Inflammatory macrophage treated with lipopolysaccharide for 1 hour (primary cell): ENCODE measurements at places on chromosomes 11 and 22.
A peak's percentile ranks its signal among the peaks of the same experiment; 100 is the strongest.

DNA sequence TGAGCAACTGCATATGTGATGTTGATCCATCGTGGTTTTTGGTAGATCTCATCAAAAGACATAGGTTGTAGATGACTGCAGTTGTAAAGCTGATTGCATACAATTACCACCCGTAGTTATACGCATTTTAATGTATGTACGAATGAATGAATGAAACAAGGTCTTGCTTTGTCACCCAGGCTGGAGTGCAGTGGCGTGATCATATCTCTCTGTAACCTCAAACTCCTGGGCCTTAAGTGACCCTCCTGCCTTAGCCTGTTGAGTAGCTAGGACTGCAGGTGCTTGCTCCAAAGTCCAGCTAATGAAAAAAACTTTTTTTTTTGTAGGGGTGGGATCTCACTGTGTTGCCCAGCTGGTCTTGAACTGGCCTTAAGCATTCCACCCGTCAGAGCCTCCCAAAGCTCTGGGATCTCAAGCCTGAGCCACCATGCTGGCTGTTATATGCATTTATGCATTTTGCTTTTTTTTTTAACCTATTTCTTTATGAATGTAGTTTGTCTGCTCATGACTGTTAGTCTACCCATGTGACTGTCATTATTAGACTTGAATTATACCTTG lies 53.5 kb downstream of the PPP6R3 start:
- no peak for DNase-seq

- no peak for DNase-seq
Measured at GRCh38 chr11:25272214-25272613, 775.4 kb downstream of the LUZP2 start.

GRCh38 chr11:69393865-69394233 lies 87.6 kb upstream of the LINC01488 start:
- DNase-seq, result no peak

- no peak for DNase-seq
Measured at GRCh38 chr11:45662665-45663485, 2.5 kb downstream of the CHST1 start.

DNA sequence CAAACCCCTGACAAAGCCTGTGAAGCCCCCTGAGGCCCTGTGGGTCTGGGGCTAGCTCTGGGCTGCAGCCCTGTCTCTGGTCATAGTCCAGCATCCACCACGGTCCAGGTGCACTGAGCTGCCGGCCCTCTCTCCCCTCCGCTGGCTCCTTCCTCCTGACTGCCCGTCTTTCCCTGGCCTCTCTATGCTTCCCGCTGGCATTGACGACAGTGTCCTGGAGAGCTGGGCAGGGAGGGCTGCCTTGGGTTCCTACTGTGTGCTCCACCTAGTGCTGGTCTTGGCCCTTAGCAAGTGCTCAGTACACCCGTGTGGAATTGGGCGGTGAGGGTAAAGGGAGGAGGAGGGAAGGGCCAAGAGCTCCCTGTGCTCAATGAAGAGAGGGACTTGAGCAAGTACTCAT lies 868 bp upstream of the MYEOV start:
- DNase-seq, result no peak

- DNase-seq, result no peak
Measured at GRCh38 chr22:30254314-30254713, 7.8 kb upstream of the LIF start.

- DNase-seq, result no peak
Measured at GRCh38 chr11:112050721-112051120, 23.1 kb downstream of the PIH1D2 start.

- no peak for DNase-seq
Measured at GRCh38 chr11:98600786-98601773, 419.7 kb upstream of the CNTN5 start.

DNA sequence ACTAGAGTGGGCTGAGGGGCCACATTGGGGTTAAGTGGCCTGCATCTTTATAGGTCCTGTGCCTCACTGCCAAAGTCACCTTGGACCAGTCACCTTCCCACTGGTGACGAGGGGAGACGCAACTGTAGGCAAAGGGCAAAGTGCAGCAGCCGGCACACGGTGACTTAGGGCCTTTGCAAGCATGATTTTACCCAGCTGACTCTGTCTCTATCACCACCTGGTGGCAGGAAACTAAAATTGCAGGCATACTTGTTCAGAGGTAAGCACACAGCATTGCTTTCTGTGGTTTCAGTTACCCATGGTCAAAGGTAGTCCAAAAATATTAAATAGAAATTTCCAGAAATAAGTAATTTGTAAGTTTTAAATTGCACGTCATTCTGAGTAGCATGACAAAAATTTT lies 1164.4 kb downstream of the BRD1 start:
- DNase-seq, result peak; percentile 19

GRCh38 chr11:110798201-110798900 lies 86.1 kb upstream of the ARHGAP20 start:
- peak; percentile 71 for DNase-seq

DNA sequence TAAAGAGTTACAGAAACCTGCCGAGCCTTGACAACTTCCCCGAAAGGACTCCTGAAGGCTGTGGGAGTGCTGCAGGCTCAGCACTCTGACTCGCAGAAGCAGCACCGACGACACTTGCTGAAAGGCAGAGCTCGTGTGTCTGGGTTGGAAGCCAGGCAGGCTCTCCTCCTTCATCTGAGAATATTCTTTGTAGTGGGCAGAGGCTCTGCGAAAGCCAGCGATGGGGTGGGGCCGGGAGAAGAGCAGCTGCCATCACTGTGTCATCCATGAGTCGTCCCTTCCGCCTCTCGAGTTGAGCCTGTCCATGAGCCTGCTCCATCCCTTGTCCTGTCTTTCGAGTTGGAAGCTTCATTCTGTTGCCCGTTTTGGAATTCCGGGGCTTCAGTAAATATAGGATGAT lies 11.9 kb downstream of the GLB1L2 start:
- DNase-seq, result no peak

GRCh38 chr11:131770801-131771200 lies 400.4 kb downstream of the NTM start:
- no peak for DNase-seq

GRCh38 chr22:16866167-16866566 lies 41.0 kb upstream of the XKR3 start:
- no peak for DNase-seq

GRCh38 chr11:45655347-45655756 lies 10.1 kb downstream of the CHST1 start:
- DNase-seq, result peak; percentile 16

GRCh38 chr11:31796499-31797189 lies 14.5 kb downstream of the PAX6 start:
- DNase-seq, result no peak

DNA sequence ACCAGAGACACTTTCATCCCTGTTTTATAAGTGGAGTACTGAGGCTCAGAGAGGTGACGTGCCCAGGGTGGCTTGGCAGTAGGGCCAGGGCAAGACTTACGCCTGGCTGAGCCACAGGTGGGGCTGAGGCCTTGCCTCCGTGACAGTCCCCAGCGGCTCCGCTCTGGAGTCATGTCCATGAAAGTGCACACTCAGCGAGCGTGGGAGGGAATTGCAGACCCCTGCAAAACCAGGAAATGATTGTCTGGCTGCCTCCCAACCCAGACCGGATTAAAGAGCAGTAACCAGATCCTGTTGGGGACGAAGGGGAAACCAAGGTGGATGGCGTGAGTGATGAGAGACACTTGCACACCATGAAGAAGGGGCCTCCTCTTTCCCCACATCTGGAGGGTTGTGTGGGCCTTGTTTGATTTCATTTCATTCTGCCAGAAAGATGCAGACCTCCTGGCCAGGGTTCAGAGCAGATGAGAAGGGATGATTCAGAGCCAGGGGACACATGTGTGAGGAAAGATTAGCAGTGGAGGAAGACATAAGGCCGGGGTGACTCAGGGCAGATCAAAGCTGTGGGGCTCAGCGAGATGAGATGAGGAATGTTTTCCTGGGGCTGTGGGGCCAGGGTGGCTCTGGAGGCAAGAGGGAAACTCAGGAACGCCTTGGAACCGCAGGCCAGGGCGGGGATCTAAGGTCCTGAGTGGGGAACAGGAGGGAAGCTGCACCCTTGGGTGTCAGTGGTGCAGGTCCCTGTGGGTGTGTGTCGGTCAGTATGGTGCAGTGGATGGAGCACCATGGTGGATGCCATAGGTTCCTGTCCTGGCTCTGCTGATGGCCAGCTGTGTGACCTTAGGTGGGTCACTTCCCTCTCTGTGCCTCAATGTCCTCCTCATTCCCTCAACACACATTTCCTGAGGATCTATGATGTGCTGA lies 29.9 kb upstream of the LRRC32 start:
- peak; percentile 66 for DNase-seq

GRCh38 chr11:90916706-90917105 lies 693.9 kb upstream of the CHORDC1 start:
- DNase-seq, result no peak

DNA sequence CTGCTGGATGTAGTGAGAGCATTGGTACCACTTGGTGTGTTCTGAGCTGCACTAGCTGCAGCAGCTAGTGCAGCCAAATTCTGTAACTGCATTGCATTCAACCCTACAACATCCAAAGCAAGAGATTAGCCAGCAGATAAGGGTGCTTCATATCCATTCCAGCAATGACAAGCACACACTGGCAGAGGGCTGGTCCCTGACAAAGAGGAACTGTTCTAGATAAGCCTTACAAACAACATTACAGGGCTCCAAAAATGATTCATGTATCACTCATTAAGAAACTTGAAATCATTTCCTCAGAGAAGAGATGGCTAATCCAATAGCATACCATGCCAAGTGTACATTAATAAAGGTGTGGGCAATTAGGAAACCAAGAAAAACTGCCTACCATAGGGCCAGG lies 28.4 kb upstream of the RAPSN start:
- peak; percentile 25 for DNase-seq

- DNase-seq, result no peak
Measured at GRCh38 chr11:111448831-111449557, 63.2 kb downstream of the BTG4 start.

DNA sequence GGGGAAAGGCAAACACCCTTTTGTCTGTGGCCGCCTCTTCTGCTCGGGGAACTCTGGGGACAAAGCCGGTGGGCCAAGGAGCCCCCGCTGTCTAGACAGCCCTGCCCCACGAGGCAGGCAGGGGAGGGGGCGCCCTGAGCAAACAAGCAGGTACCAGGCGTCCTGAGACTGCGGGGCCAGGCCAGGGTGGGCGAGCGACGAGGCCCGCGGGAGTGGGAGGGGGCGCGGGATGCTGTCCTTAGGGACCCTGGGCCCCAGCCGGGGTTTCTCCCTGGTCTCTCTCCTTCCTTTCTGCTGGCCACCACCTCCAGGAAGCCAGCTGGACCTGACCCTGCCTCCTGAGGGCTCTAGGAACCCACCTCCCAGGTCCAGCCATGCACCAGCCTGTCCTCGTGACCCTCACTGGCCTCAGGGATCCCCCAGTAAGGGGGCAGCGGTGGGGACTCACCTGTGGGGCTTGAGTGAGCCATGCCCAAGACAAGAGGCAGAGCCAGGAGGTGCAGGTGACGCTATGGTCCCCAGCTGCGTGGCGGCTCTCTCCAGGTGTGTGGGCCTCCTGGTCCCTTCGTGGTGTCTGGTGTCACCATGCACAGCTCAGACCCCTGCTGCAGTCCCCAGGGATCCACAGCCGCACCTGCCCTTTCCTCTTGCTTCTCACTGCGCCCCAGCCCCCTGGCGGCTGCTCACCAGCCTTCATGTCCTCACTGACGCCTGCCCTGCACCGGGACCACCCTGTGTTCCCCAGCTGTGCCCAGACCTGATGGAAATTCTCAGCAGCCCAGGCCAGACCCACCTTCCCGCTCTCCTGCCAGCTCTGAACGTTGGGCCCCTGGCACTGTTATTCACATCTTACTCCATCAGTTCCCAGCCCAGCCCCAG lies 26.5 kb upstream of the MUC5AC start:
- DNase-seq, result no peak

- DNase-seq, result peak; percentile 33
Measured at GRCh38 chr11:60485987-60486386, 6.6 kb upstream of the MS4A12 start.

DNA sequence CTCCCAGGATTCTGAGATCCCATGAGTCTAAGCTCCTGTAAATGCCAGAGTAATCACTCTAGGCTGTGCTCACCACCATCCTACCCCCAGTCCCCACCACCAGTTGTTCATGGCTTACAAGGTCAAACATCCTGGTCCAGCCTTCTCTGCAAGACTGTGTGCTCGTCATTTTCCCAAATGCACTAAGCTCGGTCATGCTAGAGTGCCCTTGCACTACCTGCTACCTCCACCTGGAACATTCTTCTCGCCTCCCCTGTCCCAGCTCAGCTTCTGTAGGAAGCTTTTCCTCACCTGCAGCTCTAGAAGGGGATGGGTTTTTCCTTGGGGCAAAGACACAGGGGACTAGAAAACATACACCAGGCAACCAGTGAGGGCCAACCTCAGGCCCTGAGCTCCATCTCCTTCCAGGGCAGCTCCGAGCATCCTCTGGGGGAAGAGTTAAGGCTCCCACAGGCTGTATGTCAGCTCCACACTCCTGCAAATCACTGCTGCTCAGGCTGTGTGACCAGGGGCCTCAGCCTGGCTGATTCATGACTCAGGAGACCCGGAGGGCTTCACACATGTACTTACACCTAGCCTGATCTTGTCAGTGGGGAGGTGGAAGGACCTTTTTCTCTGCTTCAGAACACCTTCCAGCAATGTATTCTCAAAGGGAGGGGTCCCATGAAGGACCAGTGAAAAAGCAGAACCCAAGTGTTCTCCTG lies 37.2 kb upstream of the CSNK2A3 start:
- DNase-seq, result no peak

- DNase-seq, result peak; percentile 15
Measured at GRCh38 chr11:117597071-117597470, 199.9 kb downstream of the DSCAML1 start.

DNA sequence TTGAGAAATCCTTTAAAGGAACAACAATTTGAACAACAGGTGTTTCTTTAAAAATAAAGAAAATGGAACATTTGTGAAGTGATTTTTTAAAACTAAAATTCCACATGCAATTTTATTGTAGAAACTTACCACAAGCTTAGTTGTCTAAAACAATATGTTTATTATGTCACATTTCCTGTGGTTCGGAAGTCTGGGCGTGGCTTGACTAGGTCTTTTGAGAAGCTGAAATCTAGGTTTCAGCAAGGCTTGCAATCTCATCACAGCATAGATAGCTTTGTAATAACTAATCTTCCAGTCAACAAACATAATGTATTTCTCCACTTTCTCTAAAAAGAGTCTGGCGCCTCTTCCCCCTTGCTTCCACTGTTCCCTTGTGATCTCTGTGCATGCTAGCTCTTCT lies 27.0 kb downstream of the MS4A6A start:
- DNase-seq, result no peak

GRCh38 chr11:125390946-125391345 lies 105.1 kb downstream of the FEZ1 start:
- no peak for DNase-seq

DNA sequence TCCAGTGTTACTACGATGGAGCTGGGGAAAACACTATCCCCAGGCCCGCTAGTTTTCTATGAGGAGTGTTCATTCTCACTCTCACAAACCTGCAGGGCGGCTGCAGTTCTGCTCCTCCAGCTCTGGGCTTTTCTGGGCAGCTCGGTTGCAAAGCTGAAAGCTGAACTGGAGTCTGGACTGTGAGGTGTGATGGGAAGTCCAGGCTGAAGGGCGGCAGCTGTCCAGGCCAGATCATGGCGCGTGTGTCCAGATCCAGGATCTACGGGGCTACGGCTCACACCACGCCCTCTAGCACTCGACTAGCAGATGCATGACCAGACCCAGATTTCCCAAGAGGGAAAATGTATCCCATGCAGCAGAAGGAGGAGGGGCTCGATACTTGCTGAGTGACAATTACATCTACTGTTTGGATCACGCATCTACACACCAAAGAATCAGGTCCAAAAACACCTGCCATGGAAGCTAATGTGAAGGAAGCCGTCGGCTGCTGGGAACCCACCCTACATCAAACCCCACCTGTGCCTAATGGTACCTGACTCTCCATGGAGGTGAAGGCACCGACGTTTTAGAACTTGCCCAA lies 555.0 kb downstream of the BRD1 start:
- DNase-seq, result no peak

- DNase-seq, result no peak
Measured at GRCh38 chr11:110763249-110764011, 51.2 kb upstream of the ARHGAP20 start.
